ENCODE measurements at places on chromosomes 1 and 21.

DNA sequence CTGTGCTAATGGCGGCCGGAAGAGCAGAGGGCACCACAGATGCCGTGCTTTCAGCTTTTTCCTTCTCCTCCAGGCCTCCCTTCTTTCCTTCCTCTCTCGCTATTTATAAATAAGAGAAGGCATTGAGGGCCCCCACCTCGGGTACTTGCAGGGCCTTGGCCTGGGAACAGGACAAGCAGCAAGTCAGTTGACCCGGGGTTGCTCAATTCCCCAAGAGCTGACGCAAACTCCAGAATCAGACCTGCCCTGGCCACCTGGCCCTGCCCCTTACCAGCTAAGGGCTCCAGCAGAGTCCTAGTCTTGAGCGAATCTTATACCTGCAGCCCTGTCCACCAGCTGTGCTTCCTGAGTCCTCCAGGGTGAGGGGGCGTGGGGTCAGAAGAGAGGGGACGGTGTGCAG, 13.5 kb downstream of the TNFRSF1B start:
- DNase-seq: no peak

DNA sequence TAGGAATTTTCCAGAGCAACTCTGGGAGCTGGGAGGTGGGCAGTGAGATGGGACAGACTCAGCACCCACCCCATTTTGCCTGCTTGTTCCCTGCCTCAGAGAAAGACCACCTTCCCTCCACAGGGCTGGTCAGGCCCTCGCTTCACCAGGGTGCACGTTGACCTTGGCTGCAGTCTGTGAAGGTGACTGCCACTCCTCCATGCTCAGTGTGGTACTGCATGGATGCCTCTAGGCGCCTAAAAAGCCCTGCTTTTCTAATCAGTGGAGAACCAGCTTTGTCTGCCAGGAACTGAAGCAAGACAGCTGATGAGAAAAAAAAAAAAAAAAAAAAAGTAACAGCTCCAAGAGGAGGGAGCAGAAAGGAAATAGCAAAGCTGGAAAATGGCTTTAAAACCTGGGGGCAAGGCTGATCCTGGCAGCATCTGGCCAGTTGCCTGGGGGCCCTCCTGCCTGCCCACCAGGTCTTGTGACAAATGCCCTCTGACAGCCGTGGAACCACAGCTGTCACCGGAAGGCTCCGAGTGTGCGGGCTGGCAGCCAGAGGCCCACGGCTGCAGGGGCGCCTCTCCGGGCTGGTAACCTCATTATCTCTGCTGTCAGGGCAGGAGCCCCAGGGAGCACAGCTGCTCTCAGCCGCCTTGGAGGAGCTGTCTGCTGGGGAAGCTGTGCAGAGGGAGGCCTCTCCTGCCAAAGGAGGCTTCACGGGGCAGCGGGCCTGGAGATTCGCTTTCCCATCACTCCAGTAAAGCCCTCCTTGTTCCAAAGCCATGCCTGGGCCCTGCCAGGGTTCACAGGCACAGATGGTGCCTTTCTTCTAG, 13.7 kb downstream of the KIAA1614 start:
- no peak for DNase-seq

GRCh38 chr1:67988066-67988465, 62.4 kb downstream of the DIRAS3 start:
- DNase-seq: no peak

GRCh38 chr21:35581640-35582039, 478.7 kb downstream of the SETD4 start:
- no peak for DNase-seq
